ENCODE measurements at places on chromosomes 2 and 18.

DNA sequence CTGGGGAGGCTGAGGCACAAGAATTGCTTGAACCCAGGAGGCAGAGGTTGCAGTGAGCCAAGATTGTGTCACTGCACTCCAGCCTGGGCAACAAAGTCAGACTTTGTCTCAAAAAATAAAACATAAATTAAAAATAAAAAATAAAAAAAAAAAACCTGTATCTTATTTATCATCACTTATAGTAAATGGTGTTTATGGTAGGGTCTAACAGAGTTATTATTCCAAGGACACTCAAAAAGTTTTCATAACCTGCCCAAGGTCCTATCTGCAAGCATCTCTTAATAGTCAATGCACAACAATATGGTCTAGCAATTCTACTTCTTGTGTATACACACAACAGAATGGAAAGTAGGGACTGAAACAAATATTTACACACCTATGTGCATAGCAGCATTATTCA is 47.3 kb upstream of the MYCN start:
- DNase-seq = no peak

- peak; percentile 6 for DNase-seq
Measured at GRCh38 chr2:45332094-45332493, 279.0 kb downstream of the SRBD1 start.

DNA sequence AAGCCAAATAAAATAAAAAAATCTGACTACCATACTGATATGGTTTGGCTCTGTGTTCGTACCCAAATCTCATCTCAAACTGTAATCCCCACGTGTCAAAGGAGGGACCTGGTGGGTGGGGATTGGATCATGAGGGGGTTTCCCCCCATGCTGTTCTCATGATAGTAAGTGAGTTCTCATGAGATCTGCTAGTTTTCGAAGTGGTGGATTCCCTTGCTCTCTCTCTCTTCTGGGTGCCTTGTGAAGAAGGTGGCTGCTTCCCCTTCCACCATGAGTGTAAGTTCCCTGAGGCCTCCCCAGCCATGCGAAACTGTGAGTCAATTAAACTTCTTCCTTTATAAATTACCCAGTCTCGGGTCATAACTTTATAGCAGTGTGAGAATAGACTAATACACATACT is 123.8 kb upstream of the WDSUB1 start:
- DNase-seq = no peak

DNA sequence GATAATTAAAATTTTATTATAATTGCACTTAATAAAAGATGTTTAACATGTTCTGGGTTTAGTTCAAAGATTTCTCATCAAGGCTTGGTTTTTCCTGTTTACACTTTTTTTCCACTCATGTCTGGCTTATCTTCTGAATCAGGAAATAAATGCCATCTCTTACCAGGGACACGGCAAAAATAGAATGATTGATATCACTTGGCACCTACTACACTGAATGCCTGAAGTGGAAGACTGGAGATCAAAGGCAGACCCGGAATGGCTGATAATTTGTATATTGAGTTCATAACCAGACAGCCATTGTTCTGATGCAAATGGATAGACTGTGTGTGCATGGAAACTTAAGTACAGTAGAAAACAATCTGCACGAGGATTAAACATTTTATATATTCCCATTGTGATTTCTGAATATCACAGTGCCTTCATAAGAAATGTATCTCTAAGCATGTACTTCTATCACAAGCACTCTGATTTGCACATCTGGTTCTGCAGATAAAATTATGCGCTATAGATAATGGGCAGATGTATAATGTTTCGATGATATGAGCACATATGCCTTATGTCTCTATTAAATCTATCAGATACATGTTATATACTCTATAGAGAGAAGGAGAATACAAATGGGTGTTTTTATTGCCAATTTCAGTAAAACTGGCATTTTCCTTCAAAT is 304.8 kb downstream of the RND3 start:
- DNase-seq = no peak

- DNase-seq = no peak
Measured at GRCh38 chr2:620471-621302, 56.5 kb downstream of the TMEM18 start.

DNA sequence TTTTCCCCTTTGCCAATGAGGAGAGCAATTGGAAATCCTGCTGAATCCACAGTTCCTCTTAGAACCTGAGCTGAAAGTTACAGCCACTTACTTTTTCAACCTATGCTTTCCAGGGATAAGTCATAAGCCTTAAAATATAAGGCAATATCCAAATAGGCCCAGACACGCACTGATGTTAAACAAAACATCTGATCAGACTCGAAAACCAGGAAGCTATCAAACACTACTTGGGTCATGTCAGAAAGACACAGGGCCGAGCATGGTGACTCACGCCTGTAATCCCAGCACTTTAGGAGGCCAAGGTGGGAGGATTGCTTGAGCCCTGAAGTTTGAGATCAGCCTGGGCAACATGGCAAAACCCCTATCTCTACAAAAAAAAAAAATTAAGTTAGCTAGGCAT is 192.1 kb downstream of the SP3 start:
- no peak for DNase-seq

DNA sequence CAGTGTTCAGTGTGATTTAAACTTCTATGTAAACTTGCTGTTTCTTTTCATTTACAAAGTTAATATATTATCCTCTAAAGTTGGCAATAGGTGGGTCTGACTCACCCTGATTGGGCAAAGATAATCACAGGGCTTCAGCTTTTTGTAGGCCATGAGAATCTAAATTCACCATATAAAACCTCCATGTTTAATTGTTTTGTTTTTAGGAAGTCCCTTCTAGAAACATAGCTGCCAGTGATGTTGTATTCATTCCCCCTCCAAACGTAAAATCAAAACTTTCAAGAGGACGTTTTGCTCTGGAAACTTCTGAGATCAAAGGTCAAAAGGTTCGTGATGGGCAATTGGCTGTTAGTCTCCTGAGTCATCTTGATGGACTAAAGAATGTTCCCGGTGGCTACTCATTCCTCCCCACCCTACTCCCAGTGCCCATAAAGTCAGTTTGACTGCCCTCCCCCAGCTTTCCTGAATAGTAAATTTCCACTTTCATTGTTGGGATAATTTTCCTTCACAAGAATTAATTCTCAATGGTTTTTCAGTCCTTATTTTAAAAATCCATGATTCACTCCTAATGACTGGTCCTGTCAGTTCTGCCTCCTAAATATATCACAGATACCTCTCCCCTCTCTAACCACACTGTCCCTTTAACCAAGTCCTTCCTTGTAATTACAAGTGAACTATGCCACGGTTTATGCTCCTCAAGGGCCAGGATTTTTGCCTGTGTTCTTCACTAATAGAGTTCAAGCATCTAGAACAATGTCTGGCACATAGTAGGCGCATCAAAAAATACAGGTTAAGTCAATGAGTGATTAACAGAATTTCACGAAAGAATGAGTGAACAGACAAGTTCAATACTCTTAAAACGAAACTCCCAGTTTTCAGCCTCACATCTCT is 164.4 kb upstream of the VRK2 start:
- DNase-seq = no peak

DNA sequence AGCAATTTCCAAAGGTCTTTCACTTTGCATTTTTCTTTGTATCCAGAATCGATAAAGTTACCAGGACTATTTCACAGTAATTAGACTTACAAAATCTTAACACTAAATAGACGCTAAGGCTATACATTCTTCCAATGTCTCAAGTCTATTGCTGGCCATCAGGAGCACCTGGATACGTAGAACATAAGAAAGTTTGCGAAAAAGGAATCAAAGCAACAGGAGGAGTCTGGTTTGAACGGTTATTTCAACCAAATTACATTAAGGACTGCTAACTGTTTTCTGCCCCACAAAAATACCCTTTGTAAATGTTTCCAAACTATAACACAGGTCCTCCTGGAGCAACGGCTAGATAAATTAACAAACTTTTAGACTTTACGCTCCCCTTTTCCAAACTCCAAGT is 1.4 kb upstream of the HNRNPA3 start:
- DNase-seq = no peak

DNA sequence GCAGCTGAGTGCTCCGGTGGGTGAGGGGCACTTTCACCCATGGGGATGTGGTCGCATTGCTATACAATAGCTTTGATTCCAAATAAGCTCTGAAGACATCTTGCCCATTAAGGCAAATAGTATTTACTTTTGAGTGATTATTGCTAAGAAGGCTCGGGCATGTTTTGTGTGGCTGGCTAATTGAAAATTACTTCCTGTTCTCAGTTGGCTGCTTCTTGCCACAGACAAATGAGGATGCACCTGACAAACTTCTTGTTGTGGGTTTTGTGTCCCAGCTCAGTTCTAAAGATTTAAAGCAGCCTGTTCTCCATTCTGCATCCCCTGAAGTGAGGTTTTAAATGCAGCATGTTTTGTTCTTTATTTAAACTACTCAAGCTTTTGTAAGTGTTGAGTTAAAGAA is 88.3 kb downstream of the KCNS3 start:
- peak; percentile 7 for DNase-seq

- no peak for DNase-seq
Measured at GRCh38 chr2:71792926-71793761, 339.8 kb downstream of the DYSF start.

- DNase-seq = peak; percentile 31
Measured at GRCh38 chr18:25435149-25435782, 83.3 kb upstream of the ZNF521 start.

GRCh38 chr2:67625178-67625577 is 228.0 kb downstream of the ETAA1 start:
- peak; percentile 25 for DNase-seq
